Aorta (tissue), 5 donors: ENCODE measurements at places on chromosomes 13 and 19. TPM values are rescaled to one million over a fixed set of nuclear protein-coding genes. Genes with fewer than 3 reads are reported as not detected.

The LIN7B gene
- polyA plus RNA-seq: 7.6 TPM

The LSR gene
- polyA plus RNA-seq: 5.8 TPM

The APOC4 gene
- not detected for polyA plus RNA-seq

The APC2 gene
- not detected for polyA plus RNA-seq

The ERF gene
- 44.2 TPM for polyA plus RNA-seq

The CAMSAP3 gene
- 5.0 TPM for polyA plus RNA-seq

The GPR183 gene
- polyA plus RNA-seq: 9.1 TPM

The ANKLE1 gene
- polyA plus RNA-seq: 0.95 TPM

The PLPP2 gene
- polyA plus RNA-seq: 0.51 TPM

GRCh38 chr13:110283736-110284517 is 23.0 kb downstream of the COL4A1 start:
- no peak for DNase-seq

DNA sequence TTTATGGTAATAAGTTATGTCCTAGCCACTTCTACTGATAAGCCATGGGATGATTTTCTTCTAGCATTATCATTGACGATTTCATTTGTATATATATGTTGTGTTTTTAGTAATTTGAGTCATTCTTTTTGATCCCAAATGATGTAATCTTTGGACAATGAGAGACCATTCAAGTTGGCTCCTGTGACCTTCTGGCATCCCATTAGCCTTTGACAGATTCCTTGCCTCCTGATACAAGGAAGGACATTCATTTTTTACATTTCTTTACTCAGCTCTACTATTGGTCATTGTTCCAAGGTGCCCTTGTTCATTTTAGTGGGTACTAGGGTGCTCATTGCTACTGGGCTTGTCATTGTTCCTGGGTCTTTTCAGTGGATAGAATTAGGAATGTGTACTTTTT is 35.3 kb upstream of the MYCBP2 start:
- no peak for DNase-seq

DNA sequence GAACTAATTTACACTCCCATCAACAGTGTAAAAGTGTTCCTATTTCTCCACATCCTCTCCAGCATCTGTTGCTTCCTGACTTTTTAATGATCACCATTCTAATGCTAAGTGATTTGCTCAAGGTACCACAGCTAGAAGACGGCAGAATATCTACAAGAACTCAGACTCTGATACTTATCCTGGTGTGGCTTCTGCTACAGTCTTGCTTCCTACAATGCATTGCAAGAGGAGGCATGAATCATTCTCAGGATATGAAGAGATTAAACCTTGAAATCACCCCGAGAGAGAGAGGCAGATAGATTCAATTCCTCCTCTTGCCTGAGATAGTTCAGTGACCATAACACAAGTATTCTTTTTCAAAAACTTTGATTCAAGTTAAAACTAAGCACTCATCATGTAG is 306.4 kb downstream of the TBC1D4 start:
- DNase-seq: no peak

GRCh38 chr19:8017808-8018207 is 12.4 kb upstream of the ELAVL1 start:
- DNase-seq: no peak

- no peak for DNase-seq
Observed at GRCh38 chr13:97058391-97058790, 64.1 kb upstream of the OXGR1 start.

GRCh38 chr19:35181387-35181786 is 26.9 kb downstream of the FXYD5 start:
- DNase-seq: no peak

- no peak for DNase-seq
Observed at GRCh38 chr13:32121316-32121715, 89.7 kb downstream of the FRY start.

- no peak for DNase-seq
Observed at GRCh38 chr19:7832781-7833180, 2.8 kb downstream of the EVI5L start.

DNA sequence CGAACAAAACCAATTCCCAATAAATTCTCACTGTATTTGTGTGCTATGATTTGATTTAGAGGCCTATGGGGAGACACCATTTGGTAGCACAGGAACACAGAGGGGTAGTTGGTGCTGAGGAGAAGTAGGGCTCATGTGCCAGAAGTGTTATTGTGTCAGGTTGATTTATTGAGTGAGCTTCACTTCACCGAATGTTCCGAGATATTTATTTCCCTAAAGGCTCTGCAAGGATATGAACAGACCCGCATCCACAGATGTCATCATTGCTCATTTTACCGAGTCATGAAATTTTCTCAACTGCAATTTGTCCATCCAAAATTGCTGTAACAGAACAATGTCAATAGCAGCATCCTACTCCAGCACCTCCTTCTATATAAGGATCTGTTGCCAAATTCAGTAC is 69.5 kb downstream of the DACH1 start:
- DNase-seq: no peak

DNA sequence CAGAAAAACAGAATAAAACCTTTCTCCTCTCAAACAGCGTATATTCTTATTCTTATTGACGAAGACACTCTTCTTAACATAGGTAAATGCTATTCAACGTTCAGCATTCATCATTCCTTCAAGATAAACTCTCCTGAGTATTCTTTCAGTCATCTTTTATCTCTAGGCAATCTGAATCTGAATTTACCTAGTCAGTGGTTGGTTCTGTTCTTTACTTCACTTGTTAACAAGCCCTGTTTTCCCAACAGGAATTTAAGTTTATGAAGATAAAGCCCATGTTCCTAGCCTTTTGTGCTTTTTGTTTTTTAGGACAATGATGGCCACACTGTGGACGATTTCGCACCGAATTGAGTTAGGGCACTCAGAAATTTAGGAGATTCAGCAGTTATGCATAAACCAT is 3.2 kb downstream of the ELF1 start:
- no peak for DNase-seq

DNA sequence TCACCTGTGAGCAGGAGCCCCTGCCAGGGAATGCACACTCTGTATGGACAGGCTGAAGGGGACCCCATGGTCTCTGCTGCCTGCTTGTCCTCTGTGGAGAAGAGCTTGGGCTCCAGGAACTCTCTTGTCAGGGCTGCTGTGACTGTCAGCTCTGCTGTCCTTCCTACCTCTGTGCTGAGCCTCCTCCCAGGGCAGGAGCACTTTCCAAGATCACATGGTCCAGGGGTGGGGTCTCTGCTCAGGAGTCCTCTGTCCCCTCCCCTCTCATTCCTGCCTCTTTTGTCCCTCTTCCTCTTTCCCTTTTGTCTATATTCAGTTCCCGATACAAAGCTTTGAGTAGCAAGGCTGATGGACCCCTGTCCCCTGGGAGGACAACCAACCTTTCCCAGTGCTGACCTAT is at the start of gene CEACAM7:
CEACAM7 (minus strand) TSS at position 173 of the 400 bp plus-strand sequence; CDS start at position 68, 105 bp downstream.
- no peak for DNase-seq

- no peak for DNase-seq
Observed at GRCh38 chr13:89227356-89227755, 1556.2 kb downstream of the SLITRK5 start.

DNA sequence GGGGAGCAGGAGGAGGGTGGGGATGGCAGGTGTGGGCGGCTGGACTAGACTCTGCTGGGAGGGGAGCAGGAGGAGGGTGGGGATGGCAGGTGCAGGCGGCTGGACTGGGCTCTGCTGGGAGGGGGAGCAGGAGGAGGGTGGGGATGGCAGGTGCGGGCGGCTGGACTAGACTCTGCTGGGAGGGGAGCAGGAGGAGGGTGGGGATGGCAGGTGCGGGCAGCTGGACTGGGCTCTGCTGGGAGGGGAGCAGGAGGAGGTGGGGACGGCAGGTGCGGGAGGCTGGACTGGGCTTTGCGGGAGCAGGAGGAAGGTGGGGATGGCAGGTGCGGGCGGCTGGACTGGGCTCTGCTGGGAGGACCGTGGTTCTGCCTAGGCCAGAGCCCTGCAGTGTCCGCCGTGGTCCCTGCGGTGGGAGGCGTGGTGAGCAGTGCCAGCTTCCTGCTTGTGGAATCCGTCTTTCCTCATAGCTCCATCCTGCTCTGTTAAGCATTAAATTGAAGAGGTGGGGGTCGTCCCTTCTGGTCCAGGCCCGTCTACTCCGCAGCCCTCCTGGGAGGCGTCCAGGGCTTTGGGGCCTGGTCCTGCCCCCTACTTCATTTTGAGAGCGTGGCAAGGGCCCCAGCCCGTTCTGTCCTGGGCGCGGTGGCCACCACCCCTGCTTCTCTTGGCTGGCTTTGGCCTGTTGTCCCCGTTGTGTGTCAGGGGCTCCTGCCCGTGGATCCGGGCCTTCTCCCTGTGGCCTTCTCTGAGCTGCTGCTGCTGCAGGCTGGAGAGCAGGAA is 4.7 kb downstream of the SPPL2B start:
- no peak for DNase-seq

DNA sequence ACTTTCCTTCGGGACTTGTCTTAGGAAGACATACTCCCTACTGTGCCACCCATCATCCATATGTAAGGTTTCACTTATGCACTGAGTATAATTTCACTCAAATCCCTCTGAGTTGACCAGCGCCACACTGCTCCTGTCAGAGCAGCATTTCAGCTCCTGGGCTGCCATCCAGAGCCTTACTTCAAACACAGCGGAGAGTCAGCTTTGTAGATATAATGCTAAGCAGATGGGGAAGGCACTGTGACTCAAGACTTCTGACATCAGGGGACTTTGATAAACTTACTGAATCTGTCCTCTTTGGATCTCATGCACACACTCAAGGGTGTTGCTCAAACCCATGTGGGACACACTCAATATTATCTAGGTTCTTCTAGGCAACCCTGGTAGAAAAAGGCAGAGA is 34.9 kb downstream of the DOCK9 start:
- DNase-seq: no peak
